ENCODE measurements at places on chromosomes 7 and 10.

DNA sequence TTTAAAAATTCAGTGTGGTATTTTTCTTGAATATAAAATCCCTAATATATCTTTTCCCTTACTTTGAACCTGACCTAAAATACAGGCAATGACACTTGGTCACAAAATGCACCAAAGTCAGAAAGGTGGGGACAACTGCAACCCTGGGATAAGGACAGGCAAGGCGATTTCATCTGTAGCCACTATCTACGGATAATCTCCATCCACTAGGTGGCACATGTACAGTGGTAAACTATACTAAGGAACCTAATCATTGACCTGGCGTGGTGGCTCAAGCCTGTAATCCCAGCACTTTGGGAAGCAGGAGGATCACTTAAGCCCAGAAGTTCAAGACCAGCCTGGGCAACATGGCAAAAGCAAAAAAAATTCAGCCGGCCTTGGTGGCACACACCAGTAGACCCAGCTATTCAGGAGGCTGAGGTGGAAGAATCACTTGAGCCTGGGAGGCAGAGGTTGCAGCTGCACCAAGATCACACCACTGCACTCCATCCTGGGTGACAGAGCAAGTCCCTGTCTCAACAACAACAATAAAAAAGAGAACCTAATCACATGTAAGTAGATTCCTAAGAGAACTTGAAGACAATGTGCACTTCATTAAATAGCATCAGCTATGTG is 98.9 kb downstream of the KMT2C start:
- DNase-seq = peak; percentile 71

DNA sequence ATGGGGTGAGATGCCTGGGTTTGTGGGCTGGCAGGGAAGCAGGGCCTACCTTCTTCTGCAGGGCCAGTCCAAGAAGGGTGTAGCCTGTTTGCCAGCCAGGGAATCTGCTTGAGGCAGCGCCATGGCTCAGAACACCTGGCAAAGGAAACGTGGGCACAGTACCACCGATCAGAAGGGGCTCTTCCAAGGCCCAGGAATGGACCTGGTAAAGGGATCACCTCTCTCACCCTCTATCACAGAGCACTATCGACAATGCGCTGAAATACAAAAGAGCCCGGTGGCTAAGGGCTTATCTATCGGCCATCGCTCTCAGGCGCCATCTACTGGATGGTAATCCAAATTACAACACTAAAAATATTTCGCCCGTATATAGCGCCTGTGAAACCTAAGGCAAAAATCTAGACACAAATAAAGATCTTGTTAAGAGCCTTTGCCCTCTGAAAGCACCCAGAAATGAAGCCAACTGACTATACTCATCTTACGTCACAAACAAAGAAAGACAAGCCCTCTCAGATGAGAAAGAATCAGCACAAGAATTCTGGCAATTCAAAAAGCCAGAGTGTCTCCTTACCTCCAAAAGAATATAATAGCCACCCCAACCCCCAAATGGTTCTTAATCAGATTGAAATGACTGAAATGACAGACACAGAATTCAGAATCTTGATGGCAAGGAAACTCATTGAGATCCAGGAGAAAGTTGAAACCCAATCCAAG is 217.8 kb upstream of the HPS1 start:
- DNase-seq = peak; percentile 23

DNA sequence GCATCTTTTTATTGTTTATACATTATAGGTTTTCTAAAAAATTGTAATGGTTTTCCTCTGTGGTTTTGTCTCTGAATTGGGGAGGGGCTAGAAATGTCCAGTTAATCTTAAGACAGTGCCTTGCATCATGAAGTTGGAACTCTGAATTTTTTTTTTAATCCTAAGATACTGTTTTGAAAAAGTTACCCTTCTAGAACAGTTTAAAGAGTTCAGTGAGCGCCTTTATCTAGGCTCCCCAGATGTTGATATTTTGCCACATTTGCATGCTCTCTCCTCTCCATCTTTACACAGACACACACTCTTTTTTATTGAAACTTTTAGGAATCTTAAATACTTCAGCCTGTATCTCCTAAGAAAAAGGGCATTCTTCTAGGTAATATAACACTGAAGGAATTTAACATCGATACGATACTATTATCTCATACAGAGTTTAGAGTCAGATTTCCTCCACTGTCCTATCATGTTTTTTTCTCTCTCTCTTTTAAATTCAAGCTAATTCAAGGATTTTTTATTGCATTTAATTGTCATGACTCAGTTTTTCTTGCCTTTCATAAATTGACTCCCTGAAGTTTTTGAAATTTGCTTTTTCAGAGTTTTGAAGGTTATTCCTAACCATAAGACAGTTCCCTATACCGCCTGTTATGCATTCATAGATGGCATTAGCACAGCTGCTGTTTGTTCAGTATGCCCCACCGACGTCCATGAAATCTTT is 31.5 kb downstream of the PRKAR2B start:
- DNase-seq = no peak

- DNase-seq = no peak
Observed at GRCh38 chr7:45591101-45591906, 17.1 kb downstream of the ADCY1 start.

GRCh38 chr10:124657806-124658205 is 86.4 kb downstream of the FAM53B start:
- peak; percentile 23 for DNase-seq

- DNase-seq = no peak
Observed at GRCh38 chr7:33539198-33539597, 366.1 kb upstream of the BMPER start.

- no peak for DNase-seq
Observed at GRCh38 chr7:8149222-8149621, 112.7 kb downstream of the ICA1 start.

GRCh38 chr10:63929831-63930467 is 408.7 kb downstream of the REEP3 start:
- DNase-seq = no peak

DNA sequence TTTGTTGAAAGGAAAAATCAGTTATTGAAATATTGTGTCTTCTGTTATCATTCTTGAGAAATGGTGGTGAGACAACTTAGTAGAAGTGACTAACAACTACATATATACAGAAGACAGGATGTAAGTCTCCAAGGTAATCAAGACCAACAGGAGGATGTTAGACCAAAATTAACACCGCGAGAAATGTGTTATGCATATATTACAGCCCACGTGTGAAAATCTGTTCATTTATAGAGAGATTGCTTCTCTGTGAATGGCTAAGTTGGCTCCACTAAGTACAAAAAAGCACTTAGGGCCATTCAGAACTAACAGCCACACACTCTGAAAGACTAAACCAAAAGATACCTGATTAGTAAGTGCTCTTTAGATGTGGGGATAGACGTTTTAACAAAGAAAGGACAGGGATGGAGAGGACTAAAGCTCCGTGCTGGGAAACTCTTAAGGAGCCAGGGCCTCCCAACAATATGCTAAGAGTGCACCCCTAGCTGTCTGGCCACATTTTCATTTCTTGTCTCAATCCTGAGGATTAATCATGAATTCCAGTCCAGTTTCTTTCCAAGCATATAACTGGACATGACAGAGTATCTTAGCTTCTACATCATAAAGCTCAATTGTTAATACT is 26.5 kb downstream of the HDAC9 start:
- DNase-seq = no peak

GRCh38 chr7:136293841-136294391 is 316.8 kb upstream of the MTPN start:
- DNase-seq = no peak

Data from GM23248 (cell line).